ENCODE measurements at places on chromosomes 7 and 10.

DNA sequence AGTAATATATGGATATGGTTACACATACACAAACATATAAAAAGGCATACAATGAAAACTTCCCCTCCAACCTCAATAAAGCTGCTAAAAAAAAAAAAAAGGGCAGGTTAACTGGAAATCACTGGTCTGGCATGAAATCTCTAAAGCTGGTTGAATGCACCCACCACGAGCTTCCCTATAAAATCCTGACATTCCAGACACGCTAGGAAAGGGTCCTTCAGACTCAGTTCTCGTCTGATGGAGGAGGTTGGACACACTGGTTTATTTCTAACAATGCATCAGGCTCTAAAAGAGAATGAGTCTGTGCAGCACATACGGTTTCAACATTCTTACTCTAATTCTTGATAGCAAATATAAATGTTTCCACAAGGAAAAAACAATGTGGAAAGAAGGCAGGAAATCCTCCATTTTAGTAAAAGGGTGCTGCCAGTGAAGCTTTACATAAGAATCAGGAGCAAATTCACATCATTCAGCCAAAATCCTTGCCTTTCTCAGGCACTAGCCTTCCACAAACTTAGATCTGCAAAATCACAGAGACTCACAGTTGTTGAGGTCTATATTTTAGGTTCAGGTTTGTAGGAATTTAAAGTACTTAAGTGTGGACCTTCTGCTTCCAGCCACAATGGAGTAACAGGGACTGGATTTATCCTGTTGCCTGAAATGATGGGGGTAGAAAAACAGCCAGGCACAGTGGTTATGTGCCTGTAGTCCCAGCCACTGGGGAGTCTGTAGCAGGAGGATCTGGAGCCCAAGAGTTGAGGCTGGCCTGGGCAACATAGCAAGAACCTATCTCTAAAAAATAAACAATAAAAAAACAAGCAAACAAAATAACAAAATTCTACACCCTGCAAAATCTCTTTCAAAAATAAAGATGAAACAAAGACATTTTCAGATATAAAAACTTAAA, 73.5 kb downstream of the CYTH3 start:
- no peak for DNase-seq

DNA sequence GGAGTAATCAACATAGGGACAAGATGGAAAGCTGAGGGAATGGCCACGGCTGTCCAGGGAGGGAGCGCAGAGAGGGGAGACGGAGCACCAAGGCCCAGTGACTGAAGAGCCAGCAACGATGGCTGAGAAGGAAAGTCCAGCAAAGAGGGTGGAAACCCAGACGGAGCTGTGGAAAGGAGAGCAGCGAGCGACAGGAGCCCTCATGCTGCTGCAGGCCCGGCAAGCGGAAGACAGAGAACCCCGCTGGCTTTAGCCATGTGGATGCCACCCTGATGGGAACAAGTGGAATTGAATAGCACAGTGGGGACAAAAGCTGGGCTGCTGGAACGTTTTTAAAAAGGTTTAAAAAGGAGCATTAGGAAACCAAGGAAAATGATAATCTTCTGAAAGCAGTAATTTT, 82.9 kb upstream of the DDC start:
- no peak for DNase-seq

DNA sequence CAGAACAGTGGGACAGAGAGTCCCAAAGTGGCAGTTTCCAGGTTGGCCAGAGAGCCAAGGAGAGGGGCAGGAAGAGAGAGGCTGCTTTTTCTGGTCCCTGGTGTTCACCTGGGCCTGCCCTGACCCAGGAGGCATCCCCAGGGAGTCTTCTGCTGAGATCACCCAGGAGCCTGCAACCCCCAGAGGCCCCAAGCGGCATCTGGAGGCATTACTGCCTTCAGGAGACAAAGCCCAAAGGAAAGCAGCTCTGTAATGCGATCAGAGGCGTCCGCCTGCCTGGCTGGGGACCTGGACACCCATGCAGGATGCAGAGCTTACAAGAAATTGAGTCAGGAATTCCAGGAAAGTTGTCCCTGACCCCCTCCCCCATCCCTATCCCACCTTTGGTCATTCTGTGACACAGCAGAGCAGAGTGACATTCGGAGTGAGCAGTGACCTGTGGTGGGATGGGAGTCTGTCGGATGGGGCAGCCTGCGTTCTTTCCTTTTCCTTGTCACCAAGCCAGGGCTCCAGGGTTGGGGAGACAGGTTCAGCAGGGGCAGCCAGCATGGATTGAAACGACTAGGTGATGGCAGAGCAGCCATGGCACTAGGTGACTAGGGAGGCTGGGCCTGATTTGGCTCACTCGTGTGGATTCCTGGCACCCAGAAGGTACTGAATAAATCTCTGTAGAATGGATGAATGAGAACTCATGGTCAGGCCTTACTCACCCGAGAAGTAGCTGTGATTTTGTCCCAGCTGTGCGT, 10.4 kb downstream of the UNC5B start:
- no peak for DNase-seq

GRCh38 chr10:116803451-116804249, 45.6 kb upstream of the ENO4 start:
- no peak for DNase-seq

Data from stimulated activated CD8-positive, alpha-beta memory T cell treated with anti-CD3 and anti-CD28 coated beads, Interleukin-7, amount 100 ng/mL, for 48 hours (primary cell).